ENCODE measurements at places on chromosomes 12 and 14.

- DNase-seq, result no peak
Observed at GRCh38 chr12:30484658-30485057, 211.0 kb downstream of the IPO8 start.

DNA sequence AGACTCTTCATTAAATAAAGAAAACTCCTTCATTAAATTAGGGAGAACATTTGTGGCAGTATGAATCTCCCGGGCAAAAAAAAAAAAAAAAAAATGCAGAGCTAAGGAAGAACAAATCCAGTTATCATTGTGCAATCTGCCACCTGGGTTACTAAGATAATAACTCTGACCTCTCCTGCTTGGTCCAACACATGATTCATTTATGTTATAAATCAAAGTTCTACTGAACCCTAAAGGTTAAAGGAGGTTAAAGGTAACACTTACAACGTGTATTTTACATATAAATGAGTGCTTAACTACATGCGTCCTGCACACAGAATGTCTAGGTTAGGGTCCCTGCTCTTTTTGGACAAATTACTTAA lies 4.2 kb downstream of the TGFB3 start:
- no peak for DNase-seq

DNA sequence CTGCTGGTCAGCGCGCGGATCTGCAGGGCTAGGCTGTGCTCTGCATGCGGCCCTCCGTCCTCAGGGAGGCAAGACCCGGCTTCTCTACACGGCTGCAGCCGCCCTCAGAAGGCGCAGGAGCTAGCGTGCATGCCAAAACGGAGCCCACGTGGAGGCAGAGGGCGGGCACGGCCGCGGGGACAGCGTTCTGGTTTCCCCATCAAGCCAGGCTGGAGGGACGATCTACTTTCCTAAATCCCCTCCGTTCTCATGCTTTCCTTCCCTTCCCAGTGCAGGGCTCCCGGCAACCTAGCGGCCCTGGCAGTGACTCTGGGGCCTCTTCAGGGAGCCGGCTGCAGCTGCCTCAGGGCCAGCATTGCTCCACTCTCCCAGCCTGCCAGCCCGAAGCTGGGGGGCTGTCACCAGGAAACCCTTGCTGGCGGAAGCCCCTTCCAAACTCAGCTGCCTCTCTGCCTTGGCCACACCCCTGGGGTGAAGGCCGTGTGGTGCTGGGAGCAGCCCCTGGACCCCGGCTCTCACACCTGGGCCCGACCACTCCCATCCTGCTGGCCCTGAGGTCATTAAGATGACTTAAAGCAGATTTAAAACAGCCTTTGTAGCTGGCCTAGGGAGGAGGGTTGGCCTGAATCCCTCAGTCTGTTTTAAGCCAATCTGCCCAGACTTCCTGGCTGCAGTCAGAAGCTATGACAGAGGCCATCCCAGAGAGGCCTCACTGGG lies 9.2 kb upstream of the GOLGA3 start:
- peak; percentile 71 for DNase-seq

GRCh38 chr14:68940614-68941185 lies 38.4 kb downstream of the ACTN1 start:
- DNase-seq, result no peak

GRCh38 chr12:66090157-66090556 lies 40.4 kb downstream of the LLPH start:
- DNase-seq, result no peak

DNA sequence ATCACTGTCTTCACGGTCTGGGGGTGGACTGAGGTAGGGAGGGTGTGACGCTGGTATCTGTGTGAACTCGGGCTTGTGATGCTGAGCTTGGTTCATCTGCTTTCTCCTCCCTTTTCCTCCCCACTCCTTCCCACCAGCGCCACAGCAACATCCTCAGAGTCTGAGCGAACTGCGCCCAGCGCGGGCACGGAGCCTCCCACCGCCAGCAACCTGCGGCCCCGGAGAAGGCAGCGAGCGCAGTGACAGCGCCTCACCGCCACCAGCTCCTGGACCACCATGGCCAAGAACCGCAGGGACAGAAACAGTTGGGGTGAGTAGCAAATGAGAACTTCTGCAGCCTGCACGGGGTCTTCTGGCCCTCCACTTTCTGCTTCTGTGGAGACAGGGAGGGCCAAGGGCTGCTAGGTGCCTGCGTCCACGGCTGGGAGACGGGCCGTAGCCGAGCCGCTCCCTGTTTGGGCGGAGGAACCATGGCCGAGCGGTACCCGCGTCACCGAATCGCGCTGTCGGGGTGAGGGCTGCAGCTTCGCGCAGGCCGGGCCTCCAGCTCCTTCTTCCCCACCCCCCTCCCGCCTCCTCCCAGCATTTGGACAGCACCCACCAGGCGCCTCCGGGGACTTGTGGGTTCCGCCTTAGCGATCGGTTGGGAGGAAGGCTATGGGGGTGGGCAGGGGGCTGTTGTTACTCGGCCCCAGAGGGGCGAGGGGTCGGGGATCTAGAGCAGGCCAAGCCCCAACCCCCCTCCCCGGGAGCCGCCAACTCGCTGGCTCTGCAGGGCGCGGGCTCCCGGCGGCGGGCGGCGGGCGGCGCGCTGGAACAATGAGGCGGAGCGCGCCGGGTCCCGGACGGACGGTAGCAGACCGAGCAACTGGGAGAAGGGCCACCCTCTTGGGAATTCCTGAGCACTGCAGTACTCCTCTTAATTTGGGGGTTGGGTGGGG lies at the start of gene ATL1:
Gene ATL1 (plus strand): TSS at position 156 of the 941 bp plus-strand sequence. CDS start 121 bp downstream, at position 277.
- DNase-seq, result peak; percentile 91

DNA sequence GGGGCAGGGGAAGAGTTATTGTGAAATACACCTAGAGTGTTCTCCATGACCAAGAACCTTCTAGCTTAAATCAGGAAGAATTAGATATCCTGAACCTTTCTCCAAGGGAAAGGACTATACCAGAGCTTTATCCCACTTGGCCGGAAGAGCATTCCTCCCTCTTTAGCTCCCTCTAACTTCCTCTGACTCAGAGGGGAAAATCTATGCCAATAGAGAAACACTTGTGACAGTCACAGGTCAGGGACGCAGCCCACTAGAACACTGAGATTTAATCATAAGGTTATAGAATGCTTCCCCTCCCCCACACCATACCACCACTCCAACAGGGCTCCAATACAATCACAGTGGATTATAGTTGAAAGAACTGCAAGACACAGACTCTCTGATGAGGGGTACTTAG lies 55.4 kb upstream of the RFX4 start:
- DNase-seq, result no peak

- DNase-seq, result no peak
Observed at GRCh38 chr12:116677202-116677661, 60.6 kb downstream of the SPRING1 start.

- DNase-seq, result peak; percentile 34
Observed at GRCh38 chr12:95959107-95959506, 16.0 kb downstream of the AMDHD1 start.

GRCh38 chr12:117142094-117142493 lies 42.9 kb upstream of the TESC start:
- DNase-seq, result no peak

- no peak for DNase-seq
Observed at GRCh38 chr14:74765721-74766120, 2.6 kb downstream of the YLPM1 start.

DNA sequence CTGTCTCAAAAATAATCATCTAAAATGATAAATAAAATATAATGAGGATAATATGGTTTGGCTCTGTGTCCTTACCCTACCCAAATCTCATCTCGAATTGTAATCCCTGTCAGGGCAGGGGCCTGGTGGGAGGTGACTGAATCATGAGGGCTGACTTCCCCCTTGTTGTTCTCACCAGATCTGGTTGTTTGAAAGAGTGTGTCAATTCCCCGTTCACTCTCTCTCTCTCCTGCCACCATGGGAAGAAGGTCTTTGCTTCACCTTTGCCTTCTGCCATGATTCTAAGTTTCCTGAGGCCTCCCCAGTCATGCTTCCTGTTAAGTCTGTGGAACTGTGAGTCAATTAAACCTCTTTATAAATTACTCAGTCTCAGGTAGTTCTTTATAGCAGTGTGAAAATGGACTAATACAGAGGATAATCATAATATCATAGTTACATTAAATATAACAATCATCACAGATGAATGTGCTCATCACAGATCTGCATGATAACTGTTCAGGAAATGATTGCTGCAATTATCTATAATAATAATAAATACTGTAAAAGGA lies 12.6 kb downstream of the EFCAB11 start:
- no peak for DNase-seq

- peak; percentile 99 for DNase-seq
Observed at GRCh38 chr12:132275110-132275531, 54.3 kb downstream of the GALNT9 start.

DNA sequence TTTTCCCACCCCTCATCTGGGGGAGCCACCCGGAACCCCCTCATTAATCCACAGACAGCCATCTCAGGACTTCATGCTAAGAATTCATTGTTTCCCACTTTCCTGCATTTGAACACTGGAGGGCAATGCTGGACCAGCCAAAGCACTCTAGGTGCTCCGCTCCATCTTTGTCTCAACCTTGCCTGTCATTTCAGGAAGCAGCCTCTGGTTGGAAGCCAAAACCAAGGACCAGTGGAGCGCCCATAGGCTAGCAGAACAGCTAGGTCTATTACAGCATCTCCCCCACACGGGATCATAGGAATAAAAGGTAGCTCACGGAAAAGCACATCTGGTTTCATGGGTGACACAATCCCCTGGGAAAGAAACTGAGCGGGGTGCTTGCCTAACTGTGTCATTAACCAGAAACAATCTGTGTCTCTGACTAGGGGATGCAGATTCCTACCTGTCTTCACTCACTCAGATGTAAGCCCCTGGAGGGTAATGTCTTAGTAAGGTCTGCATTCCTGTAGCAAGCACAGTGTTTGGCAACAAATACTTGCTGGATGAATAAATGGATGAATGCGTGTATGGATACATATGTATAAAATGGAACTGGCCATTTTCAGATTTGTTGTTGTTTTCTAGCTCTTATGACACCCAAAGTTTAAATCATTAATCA lies 197.0 kb downstream of the DAD1 start:
- peak; percentile 86 for DNase-seq

- no peak for DNase-seq
Observed at GRCh38 chr12:15131431-15131830, 89.8 kb downstream of the RERG start.

Data from cerebellar cortex (tissue), 1 donor.